ENCODE measurements at places on chromosomes 7 and 10.

DNA sequence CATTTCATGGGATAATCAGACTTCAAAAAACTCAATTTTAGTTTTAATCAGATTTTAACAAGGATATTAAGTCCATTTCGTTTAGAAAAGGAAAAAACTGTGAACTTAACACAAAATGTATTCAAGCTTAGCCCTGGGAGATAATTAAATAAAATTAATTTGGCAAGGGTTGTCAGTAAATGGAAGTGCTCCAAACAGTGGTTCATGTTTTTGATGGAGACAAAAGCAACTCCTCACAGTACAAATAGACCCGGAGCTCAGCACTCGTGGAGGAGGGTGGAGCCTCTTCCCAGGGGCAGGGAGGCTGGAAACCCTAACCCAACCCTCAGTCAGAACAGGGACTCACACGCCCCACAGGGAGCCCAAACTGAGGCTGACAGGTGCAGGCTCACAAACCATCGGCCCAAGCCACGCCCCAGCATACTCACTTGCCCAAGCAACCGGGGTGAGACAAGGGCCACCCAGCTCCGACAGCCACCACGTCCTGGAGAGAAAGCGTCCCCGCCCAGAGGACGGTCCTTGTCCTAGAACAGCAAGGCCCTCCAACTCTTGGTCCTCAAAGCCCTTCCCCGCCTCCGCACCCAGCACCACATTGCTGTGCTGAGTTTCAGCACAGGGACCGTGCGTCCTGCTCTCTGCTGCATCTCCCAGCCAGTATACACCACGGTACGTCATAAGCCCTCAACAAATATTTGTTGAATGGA, 39.8 kb downstream of the MAD1L1 start:
- DNase-seq = no peak

GRCh38 chr7:26930201-26930600, 65.8 kb upstream of the SKAP2 start:
- no peak for DNase-seq

DNA sequence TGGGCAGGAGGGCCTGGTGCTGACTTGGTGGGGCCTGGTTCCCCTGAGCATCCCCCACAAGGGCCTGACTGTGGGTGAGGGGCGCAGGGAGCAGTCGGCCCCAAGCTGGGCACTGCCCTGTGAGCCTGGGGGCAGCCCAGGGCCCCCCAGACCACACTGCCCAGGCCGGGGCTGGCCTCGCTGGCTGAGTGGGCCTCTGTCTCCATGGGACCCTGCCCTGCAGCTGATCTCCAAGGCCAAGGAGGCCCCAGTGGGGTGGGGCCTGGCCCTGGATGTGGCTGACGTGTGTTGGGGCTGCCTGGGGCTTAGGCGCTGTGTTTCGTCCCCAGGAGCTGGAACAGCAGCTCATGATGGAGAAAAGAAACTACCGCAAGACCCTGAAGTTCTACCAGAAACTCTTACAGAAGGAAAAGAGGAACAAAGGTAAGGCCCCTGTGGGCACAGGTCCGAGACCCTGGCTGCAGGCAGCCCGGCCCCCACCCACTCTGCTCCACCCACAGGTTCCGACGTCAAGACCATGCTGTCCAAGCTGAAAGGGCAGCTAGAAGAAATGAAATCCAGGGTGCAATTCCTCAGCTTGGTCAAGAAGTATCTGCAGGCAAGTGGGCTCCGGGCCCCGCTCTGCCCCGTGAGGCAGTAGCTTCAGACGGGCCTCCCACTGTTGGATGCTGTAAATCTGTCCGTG, 23.5 kb upstream of the UTF1 start:
- no peak for DNase-seq

DNA sequence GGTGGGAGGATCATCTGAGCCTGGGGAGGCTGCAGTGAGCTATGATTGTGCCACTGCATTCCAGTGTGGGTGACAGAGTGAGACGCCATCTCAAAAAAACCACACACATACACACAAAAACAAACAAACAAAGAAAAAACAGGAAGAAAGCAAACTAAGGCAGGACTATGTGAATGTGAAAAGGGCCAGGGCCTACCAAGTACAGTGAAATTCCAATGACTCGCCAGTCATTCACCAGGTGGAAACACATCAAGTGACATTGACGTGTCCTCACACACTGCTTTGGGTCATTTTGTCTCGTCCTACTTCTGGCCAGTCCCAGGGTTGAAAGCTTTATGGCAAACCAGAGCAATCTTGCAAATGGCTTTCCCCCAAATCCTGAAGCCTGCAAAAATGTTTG, 79.9 kb downstream of the HIP1 start:
- DNase-seq = no peak

DNA sequence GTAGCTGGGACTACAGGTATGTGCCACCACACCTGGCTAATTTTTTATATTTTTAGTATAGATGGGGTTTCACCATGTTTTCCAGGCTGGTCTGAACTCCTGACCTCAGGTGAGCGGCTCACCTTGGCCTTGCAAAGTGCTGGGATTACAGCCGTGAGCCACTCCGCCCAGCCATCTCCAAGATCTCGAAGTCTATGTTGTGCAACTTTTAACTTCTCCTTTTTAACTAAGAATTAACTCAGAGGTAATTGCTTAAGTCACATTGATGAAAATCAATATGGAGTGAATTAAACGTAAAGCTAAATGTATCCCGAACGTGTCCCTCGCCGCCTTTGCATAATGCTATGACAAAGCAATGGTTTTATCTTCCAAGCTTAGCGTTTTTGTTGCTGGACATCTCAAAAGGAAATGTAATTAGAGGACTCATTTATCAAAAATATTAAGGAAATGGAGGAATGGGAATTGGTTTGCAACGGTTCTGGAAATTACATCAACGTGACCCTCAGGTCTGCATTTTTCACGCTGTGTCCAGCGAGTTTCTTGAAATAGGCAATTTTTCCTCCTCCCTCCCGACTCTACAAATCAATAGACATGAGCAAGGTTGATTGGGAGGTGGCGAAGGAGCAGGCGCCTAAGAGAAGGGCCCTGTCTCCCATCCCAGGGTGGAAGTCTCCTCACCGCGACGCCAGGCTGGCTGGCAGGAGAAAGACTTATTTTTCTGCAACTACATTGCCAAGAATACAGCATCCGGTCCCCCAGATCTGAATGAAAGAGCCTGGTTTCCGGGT, 89.8 kb downstream of the TMEM130 start:
- no peak for DNase-seq

- DNase-seq = no peak
Observed at GRCh38 chr10:19663344-19663743, 152.9 kb upstream of the PLXDC2 start.
